ENCODE measurements at places on chromosomes 3 and 15. TPM values are rescaled to one million over a fixed set of nuclear protein-coding genes. Genes with fewer than 3 reads are reported as not detected.
A peak's percentile ranks its signal among the peaks of the same experiment; 100 is the strongest.

DNA sequence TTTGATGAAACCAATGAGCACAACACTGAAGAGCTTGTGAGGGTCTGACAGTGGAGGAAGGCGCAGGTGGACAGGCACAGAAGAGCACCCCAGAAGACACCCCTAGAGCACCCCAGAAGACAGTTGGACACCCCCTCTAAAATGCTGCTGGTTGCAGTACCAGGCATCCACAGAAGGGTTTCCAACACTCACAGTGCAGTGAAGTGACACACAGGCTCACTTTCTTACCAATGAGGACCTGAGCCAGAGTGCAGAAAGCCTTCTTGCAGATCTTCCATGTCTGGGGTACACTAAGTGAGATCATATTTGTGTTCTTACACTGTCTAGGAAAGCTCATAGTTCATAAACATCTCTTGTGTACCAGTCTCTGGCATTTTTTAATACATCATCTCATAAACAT lies 27.6 kb downstream of the CCNL1 start:
- peaks cover 17% of the 10 kb centered on the region for H3K4me1 ChIP-seq
- H3K27ac ChIP-seq: no peak overlapping the region
- no peak for DNase-seq
- no peaks in the 10 kb centered on the region for H3K36me3 ChIP-seq
- no peak overlapping the region for H3K4me3 ChIP-seq
- no peaks in the 10 kb centered on the region for H3K27me3 ChIP-seq

- H3K4me1 ChIP-seq: peaks cover 2% of the 10 kb centered on the region
- no peak overlapping the region for H3K4me3 ChIP-seq
- peaks cover 13% of the 10 kb centered on the region for H3K27me3 ChIP-seq
- H3K27ac ChIP-seq: no peak overlapping the region
- no peak for DNase-seq
Observed at GRCh38 chr3:24523215-24523614, 28.6 kb upstream of the THRB start.

DNA sequence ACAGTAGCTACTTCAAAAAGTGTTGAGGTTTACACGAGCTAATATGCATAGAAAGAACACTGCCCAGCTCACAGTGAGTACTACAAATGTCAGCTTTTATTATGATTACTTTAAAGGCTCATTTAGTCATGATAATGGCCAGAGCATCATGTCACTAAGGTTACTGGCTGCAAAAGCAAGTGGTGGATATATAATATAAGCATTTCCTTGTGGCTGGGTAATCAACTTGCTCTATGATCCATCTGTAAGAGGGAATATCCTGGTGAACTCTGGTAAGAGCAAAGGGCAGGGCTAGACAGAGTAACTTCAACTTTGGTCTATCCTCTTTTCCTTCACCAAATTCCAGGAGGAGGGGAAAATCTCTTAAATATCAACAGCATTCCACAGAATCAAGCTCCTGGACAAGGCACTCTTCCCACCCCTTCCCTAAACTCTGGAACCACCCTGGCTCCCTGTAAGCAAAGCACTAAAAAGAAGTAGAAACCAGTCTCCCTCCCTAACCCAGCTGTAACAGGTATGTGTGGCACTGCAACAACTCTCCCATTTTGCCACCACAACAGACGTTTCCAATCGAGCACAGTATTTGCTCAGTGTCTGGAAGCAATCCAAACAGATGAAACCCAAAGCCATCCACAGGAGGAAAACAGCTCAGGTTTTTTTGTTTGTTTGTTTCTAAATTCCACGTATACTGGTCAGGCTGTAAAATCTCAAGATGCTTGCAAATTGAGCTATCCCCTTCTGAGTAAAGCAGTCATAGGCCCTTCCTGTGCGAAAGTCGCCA lies 13.4 kb downstream of the B4GALT4 start:
- no peak overlapping the region for H3K4me3 ChIP-seq
- peaks cover 3% of the 10 kb centered on the region for H3K4me1 ChIP-seq
- no peaks in the 10 kb centered on the region for H3K27me3 ChIP-seq

GRCh38 chr3:197495999-197496745 lies 59.6 kb downstream of the BDH1 start:
- H3K4me3 ChIP-seq: peak overlapping the region; percentile 30
- H3K27ac ChIP-seq: no peak overlapping the region

Gene LRTM1
- total RNA-seq: not detected

GRCh38 chr15:35271371-35272043 lies 186.4 kb upstream of the NANOGP8 start:
- no peak for DNase-seq
- H3K27me3 ChIP-seq: no peaks in the 10 kb centered on the region
- H3K4me3 ChIP-seq: no peak overlapping the region
- H3K4me1 ChIP-seq: no peaks in the 10 kb centered on the region
- no peaks in the 10 kb centered on the region for H3K36me3 ChIP-seq

Gene CADPS
- total RNA-seq: 265 TPM

DNA sequence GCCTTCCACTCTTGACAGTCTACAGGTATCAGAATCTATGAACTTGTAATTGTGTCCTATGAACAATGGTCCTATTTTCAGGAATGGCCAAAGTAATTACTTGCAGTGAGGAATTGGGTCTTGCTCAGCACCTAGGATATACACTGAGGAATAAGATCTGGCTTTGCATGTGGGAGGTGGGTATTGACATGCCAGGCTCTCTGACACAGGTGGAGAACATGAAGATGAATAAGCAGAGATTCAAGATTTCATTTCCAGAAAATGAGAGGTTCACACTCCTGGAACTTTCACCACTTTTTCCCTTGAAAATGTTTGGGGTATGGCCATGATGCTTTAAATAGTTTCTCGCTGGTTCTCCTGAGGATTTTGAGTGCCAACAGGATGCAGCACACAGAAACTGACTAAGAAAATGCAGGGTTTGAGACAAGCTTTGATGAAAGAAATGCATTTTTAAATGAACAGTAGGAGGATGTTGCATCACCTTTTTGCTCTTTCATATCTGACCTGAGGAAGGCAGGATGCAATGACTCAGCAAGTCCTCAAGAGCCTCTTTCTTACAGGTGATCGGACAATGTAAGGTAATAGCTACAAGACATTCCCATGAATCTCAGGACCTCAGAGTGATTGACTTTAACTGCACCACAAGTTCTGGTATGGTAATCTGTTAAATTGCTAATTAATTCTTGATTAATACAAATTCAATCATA lies 3.7 kb downstream of the HRG start:
- no peak overlapping the region for H3K4me3 ChIP-seq
- no peak for DNase-seq
- H3K4me1 ChIP-seq: no peaks in the 10 kb centered on the region
- H3K27ac ChIP-seq: no peak overlapping the region
- peaks cover 2% of the 10 kb centered on the region for H3K27me3 ChIP-seq

Gene ZNF621
- 34.8 TPM for total RNA-seq
